ENCODE measurements at places on chromosomes 7 and 10. TPM values are rescaled to one million over a fixed set of nuclear protein-coding genes. Genes with fewer than 3 reads are reported as not detected.

LIPM gene
- not detected for total RNA-seq

PRDX3 gene
- 95.0 TPM for total RNA-seq

TPK1 gene
- total RNA-seq = 12.7 TPM

CFTR gene
- 1.9 TPM for total RNA-seq

SLC26A3 gene
- 0.31 TPM for total RNA-seq

GIMAP8 gene
- total RNA-seq = 13.6 TPM
